Choroid plexus epithelial cell (primary cell): ENCODE measurements at places on chromosomes 1 and 21.
A peak's percentile ranks its signal among the peaks of the same experiment; 100 is the strongest.

- DNase-seq, result peak; percentile 42
Measured at GRCh38 chr21:35649186-35649585, 411.1 kb downstream of the SETD4 start.

DNA sequence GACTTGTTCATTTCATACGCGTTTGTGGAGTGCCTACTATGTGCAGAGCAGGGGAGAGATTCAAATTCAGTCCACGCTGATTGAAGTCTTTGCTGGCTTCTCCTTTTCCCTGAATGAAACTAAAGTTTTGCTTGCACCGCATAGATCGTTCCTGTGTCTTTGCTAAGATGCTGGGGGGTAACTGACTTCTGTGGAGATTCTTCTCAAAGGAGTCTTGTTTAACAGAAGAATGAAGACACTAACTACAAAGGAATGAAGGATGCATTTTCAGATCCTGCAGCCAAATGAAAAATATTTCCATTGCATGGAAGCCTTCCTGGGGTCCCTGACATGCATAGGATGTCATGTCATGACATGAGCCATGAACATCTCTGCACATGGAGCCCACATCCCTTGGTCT, 26.9 kb upstream of the H6PD start:
- DNase-seq, result peak; percentile 59

DNA sequence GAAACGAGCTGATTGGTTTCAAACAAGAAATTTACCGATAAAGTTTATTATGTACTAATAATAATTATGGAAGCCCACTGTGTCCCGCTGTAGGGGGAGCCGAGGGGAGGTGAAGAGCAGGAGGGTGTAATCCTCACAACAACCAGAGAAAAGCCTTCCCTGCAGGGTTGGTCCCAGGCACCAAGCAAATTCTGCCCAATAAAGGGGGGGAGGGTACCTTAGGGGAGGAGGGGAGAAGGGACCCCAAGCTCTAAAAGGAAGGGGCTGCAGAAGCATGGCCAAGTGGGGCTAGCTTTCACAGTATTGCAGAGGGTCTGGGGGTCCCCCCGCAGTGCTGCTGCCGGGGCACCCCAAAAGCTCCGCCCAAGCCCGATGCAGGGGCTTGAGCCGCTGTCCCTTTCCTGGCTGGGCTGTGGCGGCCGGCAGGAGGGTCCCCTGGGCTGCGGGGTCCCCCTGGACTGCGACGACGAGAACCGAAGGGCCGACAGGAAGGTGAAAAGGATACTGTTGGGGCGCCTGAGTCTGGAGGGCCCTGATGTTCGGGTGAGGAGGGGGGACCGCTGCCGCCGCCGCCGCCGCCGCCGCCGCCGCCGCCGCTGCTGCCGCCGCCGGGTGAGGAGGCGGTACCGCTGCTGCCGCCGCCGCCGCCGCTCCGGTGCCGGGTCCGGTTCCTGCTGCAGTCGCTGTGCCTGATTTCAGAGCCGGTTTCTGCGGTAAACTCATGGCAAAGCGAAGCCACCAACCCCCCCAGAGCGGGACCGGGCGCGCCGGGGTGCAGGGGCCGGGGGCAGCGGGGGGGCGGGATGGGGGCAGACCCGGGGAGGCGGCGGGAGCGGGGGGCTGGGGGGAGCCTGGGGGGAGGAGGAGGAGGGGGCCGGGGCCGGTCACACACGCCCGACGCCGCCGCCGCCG, 771 bp downstream of the EIF4G3 start:
- DNase-seq, result peak; percentile 34

- no peak for DNase-seq
Measured at GRCh38 chr1:21696931-21697330, 27.8 kb upstream of the RAP1GAP start.

- no peak for DNase-seq
Measured at GRCh38 chr1:18541046-18541795, 60.5 kb downstream of the KLHDC7A start.

DNA sequence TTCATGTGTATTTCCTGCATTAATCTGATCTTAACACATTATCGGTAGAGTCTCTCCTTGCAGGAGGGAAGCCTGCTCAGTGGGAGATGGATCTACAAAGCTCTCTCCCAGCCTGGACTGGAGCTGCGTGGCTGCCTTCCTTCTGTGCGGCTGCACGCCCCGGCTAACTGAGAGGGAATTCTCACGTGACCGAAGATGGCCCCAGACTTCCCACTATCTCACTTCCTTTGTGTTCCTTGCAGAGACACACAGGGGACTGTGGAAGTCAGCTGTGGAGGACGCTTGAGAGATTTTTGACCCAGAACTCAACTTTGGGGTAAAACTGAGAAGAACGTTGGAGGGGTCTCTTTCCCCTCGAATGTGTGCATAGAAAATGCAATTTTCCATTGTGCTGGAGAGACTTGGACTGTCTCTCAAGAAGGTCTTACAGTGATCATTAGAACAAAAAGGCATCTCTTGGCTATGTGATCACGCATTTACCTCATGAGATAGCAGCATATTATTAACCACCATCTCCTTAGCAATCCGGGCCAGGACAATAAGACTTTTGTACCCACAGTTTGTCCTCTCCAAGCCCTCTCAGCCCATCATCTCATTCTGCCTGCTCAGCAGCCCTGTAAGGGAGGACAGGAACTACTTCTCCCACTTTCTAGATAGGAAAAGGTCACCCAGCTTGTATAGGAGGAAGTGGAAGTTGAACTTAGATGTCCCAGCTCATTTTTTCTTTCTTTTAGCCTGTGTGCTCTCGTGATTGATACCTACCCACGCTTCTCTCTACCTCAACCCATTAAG, 49.3 kb upstream of the TARBP1 start:
- DNase-seq, result no peak
